ENCODE measurements at places on chromosomes 2 and 18.

GRCh38 chr18:78510091-78510490 lies 469.5 kb upstream of the SALL3 start:
- DNase-seq = no peak

DNA sequence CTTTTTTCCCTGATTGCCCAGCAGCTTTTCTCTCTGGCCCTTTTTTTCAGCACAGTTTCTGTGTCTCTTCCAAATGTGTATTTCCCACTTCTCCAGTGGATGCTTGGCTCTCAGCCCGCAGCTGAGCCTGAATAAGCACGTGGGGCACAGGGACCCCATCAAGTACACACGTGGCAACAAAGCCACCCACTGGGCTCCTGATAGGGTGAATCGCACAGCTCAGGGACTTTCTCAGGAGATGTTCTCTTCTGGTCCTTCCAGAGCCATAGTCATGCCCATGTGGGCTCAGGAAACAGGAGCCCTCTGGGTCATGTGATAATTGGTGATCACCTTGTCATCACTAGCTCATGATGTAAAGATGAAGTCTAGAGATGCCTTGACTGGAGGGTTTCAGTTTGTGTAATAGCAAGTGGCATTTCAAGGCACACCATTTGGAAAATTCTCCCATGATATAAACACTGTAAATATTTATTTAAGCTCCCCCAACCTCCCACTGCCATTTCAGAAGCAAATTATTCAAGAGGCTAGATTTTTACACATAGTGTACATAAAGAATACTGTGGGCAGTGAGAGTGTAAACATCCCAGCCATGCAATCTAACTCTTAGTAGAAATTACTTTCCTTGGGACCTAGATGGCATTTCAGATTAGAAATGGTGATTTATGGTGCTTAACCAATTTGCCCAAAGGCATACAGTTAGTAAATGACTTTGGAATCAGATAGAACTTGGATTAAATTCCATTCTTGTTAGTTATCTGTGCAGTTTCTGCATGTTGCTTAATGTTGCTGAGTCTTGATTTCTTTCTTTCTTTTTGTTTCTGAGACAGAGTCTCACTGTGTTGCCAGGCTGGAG lies 597.5 kb downstream of the SLC4A3 start:
- no peak for DNase-seq

GRCh38 chr2:8578335-8579244 lies 103.3 kb upstream of the ID2 start:
- no peak for DNase-seq

- DNase-seq = no peak
Observed at GRCh38 chr2:157107877-157108276, 149.6 kb upstream of the GALNT5 start.

Measured in caudate nucleus (tissue), 63 donors.